Calu3 (cell line): ENCODE measurements at places on chromosomes 13 and 19.
A peak's percentile ranks its signal among the peaks of the same experiment; 100 is the strongest.

- no peak for DNase-seq
Measured at GRCh38 chr13:99191900-99192399, 8.7 kb upstream of the UBAC2 start.

GRCh38 chr13:22427066-22427465 is 753.7 kb upstream of the SGCG start:
- no peak for DNase-seq

GRCh38 chr13:113103646-113104045 is 1.9 kb upstream of the F7 start:
- no peak for DNase-seq

DNA sequence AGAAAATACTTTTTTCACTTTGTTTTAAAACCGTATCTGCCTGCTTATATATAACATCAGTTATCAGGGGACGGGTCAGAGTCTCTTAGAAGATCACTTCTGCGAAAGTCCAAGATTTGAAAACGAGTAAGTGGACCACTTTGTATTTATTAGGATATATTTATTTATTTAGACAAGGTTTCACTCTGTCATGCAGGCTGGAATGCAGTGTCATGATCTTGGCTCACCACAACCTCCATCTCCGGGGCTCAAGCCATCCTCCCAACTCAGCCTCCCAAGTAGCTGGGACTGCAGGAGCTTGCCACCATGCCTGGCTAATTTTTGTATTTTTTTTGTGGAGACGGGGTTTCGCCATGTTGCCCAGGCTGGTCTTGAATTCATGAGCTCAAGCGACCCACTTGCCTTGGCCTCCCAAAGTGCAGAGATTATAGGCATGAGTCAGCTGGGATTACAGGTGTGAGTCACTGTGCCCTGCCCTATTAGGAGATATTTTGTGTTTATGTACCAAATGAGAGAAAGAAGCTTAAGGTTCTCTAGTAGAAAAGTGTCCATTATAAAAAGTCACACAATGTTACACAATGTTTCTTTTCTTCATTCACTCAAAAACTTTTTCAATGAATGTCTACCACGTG is 39.5 kb downstream of the RASL11A start:
- peak; percentile 1 for DNase-seq

GRCh38 chr13:44049081-44049945 is 169.6 kb downstream of the LACC1 start:
- DNase-seq = no peak

GRCh38 chr19:18009412-18010066 is 1.6 kb downstream of the ARRDC2 start:
- DNase-seq = peak; percentile 42

GRCh38 chr19:57558525-57558924 is 1.1 kb downstream of the ZNF550 start:
- no peak for DNase-seq

GRCh38 chr13:108575430-108575829 is 54.0 kb upstream of the MYO16 start:
- no peak for DNase-seq

- DNase-seq = no peak
Measured at GRCh38 chr13:59374691-59375090, 789.0 kb downstream of the DIAPH3 start.

DNA sequence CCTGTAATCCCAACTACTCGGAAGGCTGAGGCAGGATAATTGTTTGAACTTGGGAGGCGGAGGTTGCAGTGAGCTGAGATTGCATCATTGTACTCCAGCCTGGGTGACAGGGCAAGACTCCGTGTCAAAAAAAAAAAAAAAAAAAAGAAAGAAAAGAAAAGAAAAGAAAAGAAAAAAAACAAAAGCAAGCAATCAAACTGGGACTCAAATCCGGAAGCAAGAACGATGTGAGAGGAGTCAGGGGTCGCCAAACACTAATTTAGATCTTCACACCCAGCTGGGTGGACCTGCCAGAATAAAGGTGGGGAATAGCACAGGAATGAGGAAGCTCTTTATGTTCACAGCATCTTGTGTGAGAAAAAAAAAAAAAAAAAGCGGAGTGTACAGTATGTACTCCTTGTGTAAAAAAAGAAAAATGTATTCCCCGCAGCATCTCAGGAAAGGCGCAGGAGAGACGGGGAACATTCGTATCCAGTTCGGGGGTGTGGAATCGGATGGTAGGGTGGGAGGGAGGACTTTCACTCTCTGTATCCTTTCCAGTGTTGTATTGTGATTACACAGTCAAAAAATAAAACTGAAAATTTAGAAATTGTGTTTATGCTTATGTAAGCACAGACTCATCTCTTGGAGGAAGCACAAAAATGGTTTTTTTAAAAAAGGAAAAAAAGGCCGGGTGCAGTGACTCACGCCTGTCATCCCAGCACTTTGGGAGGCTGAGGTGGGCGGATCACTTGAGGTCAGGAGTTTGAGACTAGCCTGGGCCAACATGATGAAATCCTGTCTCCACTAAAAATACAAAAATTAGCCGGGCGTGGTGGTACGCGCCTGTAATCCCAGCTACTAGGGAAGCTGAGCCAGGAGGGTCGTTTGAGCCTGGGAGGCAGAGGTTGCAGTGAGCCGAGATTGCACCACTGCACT is 7.6 kb downstream of the DNAJB1 start:
- DNase-seq = no peak

DNA sequence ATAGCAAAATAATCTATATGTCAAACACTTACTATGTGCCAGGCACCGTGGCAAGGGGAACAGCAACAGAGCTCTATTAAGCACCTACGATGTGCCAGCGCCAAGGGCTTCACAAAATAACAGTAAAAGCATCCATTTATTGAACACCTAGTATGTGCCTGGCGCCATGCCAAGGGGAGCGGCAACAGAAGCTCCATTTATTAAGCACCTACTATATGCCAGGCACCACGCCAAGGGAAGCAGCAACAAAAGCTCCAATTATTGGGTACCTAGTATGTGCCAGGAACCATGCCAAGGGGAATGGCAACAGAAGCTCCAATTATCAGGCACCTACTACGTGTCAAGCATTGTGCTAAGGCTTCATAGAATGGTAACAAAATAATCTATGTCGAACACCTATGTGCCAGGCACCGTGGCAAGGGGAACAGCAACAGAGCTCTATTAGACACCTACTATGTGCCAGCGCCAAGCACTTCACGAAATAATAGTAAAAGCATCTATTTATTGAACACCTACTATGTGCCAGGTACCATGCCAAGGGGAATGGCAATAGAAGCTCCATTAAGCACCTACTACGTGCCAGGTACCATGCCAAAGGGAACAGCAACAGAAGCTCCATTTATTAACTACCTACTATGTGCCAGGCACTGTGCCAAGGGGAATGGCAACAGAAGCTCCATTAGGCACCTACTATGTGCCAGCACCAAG is 107.7 kb downstream of the PTPRS start:
- no peak for DNase-seq

- DNase-seq = peak; percentile 96
Measured at GRCh38 chr19:36136964-36137686, 2.7 kb upstream of the CAPNS1 start.

- DNase-seq = peak; percentile 79
Measured at GRCh38 chr19:40716031-40716481, 630 bp downstream of the COQ8B start.
